ENCODE measurements at places on chromosomes 7 and 10.

GRCh38 chr10:46515793-46516192 is 40.7 kb downstream of the GPRIN2 start:
- DNase-seq: no peak

- peak; percentile 23 for DNase-seq
Observed at GRCh38 chr7:97064972-97065587, 40.4 kb upstream of the DLX5 start.

DNA sequence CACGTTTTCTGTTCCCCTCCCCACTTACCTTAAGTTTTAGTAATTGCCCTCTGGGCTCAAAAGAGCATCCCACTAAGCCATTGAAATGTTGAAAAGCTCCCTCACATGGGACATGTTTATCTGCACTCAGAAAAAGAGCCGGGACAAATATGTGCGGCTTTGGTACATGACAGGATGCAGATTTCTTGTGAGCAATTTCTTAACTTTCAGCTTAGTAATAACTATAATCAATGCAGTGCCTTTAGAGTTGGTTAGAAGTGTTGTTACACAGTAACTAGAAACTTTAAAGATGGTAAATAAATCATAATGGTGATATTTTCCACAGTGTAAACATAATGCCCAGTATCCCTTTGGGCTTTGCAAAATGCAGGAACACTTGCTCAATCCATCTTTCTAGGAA is 89.2 kb downstream of the ZNF365 start:
- no peak for DNase-seq

- DNase-seq: no peak
Observed at GRCh38 chr10:86188326-86188725, 178.3 kb downstream of the GRID1 start.

- no peak for DNase-seq
Observed at GRCh38 chr10:131014271-131014670, 297.2 kb downstream of the TCERG1L start.

GRCh38 chr10:128469515-128469914 is 343.3 kb upstream of the MKI67 start:
- DNase-seq: no peak

DNA sequence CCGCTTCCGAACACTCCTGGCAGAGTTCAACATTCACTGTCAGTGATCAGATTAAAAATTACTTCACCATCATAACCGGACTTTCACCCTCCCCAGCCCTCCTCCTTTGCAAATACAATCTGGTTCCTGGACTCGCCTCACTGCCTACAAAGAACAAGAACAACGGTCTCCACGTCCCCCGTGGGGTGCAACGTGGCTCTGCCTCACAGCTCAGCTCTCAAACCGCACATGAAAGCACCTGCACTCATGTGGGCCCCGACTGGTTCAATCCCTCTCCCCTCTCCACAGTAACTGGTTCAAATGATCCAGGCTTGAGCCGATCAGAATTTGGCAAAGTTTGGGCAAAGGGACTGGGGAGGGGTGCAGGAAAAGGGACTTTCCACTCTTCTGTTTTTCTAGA is 21.0 kb downstream of the ASB13 start:
- no peak for DNase-seq

- DNase-seq: no peak
Observed at GRCh38 chr10:118195729-118196128, 146.4 kb downstream of the FAM204A start.

DNA sequence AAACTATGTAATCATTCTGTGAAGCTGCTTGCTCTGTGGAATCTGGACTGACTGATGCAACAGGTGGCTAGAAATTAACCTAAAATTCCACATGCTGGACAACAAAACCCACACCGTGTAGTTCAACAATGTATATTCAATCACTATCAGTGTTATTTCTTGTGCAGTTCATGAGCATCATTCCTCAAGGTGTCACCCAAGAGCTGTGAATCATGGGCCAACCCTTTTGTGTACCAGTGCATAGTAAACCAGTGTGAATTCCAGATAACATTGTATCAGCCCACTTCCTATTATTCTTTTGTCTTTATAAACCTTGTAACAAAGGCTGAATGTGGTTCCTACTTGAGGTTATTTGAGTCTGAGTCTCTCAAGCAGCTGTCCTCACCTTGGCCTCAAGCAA is 905.2 kb upstream of the ZNF722 start:
- DNase-seq: no peak

- no peak for DNase-seq
Observed at GRCh38 chr7:158827411-158828132, 1.7 kb downstream of the ESYT2 start.

- DNase-seq: peak; percentile 68
Observed at GRCh38 chr7:41696323-41696916, 6.5 kb downstream of the INHBA start.

- DNase-seq: no peak
Observed at GRCh38 chr10:124595143-124595883, 133.7 kb downstream of the LHPP start.

- DNase-seq: no peak
Observed at GRCh38 chr10:77512219-77512578, 125.4 kb downstream of the KCNMA1 start.

DNA sequence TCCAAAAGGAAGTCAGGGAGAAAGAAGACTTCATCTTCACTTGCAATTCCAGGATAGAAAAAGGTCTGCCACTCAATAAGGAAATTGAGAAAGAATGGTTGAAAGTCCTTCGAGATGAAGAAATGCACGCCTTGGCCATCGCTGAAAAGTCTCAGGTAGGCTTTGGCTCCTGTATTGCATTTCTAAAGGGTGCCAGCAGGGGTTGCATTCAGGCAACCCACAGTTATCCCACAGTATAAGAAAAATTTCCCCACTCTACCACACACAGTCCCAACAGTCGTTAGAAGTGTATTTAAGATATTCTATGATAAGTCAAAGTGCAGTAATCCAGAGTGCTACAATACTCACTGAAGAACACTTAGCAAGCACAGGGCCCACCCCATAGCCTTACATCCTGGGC is 93.4 kb upstream of the FGL2 start:
- no peak for DNase-seq

DNA sequence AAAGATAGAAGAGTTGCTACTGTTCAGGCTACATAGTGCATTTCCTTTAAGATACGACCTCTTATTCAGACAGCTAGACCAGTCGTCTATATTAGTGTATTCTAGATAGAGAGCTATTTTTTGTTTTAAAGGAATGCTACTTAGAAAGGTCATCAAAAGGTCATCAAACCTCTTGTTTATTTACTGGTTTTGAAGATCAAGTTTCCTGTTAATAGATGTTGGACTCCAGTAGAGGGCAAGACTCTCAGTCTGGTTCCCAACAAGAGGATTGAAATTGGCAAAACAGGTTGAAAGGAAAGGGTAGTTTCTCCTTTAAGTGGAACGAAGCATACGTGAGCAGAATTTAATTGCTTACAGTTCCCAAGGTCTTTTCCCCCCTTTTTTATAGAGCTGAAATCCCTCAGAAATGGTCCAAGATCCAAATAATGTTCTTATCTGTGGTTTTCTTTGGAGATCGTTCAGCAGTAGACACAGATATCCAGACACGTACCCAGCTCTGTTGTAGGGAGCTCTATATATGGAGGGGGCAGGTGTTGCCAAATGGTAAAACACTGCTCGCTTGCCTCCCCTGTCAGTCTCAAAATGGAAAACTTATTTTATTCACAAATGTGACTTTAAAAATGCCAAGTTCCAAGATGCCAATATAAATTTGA is 37.2 kb downstream of the BAMBI start:
- DNase-seq: no peak

DNA sequence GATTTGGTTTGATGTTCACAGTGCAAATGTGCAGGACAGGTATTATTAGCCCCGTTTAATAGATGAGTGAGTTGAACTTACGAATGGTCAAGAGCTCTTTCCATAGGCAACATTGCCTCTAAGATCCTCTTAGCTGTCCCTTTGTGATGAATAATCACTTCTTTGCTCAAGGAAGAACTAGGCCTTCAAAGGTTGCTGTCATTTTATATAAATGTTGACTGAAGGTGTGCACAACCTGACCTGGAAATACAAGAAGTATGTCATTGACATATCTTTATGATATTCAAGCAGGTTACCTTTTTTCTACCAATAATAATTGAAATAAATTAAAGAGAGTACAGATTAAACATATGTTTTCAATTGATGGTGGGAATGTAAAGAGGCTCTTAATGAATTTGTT is 48.5 kb upstream of the GLCCI1 start:
- no peak for DNase-seq

DNA sequence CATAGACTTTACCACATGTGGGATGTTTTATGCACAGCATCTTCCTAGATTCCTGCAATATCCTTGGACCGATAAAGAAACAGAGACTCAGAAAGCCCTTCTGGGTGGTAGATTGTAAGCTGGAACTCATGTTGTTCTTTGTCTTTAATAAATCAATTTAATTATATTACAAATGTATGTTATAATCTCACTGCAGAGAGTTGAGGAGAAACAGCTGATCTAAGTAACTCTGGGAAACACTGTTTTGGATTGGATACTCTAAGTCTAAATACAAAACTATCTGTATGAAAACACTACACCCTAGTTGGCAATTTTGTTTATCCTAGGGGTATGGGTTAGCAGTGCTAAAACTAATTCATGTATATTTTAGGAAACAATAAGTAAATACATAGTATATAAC is 1015.2 kb downstream of the XPNPEP1 start:
- DNase-seq: no peak

DNA sequence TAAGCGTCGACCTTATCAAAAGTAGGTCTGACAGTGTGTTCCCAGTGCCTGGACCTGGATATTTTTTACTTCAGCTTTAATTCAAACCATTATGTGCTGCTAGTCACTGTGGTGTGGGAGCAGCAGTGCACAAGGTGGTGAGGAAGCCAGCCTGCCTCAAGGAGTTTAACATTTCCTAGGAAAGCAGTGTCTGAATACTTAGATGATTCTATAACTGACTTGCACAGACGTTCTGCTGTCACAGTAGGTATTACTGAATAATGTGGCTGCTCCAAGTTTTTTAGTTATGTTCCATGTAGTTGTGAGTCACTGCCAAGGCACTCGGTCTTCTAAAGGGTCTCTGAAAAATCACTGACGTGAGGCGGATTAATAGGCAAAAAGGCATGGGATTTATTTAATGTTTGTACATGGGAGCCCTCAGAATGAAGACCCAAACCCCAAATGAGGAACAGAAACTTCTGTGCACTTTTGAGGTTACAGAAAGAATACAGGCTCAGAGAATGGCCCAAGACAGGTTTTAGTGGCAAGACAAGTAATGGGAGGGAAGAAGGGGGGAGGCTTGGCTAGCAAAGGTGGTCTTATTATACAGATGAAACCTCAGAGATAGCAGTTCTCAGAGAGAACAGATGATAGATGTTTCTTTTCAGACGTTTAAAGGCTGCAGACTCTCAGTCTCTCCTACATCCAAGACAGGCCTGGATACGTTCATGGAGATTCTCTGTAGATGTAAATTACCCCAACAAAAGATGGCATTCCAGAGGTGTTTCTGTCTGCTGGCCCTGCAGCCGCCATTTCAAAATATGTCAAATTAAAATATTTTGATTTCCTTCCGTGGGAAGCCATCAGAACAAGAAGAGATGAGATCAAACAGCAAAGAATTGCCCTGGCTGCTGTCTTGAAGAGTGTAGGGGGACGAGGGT is 209.3 kb downstream of the SDK1 start:
- no peak for DNase-seq

GRCh38 chr7:90320014-90320413 is 1.1 kb downstream of the FAM237B start:
- DNase-seq: no peak

- DNase-seq: no peak
Observed at GRCh38 chr10:14447094-14447839, 116.5 kb upstream of the FRMD4A start.

DNA sequence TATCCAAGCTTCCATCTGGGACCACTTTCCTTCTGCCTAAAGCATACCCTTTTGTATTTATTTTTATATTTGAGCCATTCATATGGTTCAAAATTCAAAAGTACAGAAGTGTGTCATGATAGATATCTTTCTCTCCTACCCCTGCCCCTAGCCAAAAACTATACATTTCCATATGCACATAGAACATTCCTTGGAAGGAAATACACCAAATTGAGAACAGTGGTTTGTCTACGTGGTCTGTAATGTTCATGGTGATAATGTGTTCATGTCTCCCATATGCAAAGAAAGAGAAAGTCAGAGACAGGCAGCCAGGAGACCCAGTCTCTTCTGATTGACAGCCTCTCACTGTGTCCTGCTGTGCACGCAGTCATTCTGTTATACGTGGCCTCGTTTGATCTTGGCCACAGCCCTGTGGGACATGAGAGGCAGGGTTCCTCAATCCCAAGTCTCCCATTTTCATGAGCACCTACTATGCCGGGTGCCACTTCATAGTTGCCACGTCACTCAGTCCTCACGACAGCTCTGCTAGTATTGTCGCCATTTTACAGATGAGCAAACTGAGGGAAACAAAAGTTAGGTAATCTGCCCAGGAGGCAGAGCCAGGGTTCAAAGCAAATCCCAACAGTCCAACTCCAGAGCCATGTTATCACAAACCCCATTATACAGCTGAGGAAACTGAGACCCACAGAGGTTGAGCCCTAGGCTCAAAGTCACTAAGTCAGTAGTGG is 8.0 kb upstream of the CDH23 start:
- DNase-seq: no peak

DNA sequence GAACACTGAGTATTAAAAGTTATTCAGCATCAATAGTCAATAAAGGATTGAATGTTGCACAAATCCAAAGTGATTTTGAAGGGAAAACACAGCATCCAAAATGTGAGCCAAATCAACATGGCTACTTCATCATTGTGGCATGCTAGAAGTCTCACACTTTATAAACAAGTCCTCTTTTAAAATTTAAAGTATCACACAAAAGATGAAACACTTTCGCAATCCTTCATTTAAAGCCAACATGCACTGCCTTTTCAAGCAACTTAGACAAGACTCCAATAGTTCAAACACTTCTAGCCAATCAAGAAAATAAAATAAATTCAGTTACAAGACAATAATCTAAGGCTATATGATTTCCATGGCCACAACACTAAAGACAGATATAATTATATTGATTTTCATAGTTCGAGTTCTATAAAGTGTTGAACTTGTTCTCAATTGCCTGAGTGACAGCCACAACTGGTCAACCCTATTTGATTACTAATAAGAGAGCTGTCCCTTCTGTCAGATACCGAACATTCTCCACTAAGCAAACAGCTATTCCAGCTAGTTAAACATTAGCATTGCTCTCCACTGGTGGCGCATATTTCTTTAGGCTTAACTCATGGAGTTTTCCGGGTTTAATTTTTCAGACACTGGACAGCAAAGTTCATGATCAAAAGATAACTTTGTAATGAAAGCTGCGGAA is 8.3 kb downstream of the EBF3 start:
- DNase-seq: no peak

DNA sequence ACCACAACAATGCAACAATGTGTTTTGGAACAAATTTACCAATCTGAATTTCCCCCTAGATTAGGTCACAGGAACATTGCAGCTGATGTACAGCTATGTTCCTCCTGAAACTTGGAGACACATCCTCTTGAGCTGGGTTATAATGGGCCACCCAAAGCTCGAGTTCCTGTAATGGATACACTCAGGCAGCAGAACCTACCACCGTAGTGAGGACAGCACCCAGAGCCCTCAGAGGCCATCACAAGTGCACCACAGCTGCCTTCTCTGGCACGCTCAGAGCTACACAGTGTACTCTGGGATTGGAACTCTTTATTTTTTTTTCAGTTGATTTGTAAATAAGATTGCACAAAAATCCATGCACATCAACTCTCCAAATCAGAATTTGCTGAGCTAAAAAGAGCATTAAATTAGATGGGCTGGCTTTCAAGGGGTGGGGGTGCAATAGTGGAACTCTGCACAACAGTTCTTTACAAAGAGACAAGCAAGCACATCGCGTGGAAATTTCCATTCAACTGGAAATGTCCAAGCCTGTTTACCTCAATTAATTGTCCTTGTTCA is 56.7 kb downstream of the EGFR start:
- no peak for DNase-seq

GRCh38 chr7:79512261-79512660 is 58.8 kb upstream of the MAGI2 start:
- DNase-seq: no peak
